Activated naive CD4-positive, alpha-beta T cell treated with anti-CD3 and anti-CD28 coated beads, Interleukin-2, amount 50 U/mL, for 72 hours (primary cell): ENCODE measurements at places on chromosomes 2 and 18.

- DNase-seq, result no peak
These were observed 278.3 kb downstream of the RBM43 start for GRCh38 chr2:150983314-150983897.

- no peak for DNase-seq
These were observed 1293.6 kb upstream of the ZEB2 start for GRCh38 chr2:145813481-145813880.

DNA sequence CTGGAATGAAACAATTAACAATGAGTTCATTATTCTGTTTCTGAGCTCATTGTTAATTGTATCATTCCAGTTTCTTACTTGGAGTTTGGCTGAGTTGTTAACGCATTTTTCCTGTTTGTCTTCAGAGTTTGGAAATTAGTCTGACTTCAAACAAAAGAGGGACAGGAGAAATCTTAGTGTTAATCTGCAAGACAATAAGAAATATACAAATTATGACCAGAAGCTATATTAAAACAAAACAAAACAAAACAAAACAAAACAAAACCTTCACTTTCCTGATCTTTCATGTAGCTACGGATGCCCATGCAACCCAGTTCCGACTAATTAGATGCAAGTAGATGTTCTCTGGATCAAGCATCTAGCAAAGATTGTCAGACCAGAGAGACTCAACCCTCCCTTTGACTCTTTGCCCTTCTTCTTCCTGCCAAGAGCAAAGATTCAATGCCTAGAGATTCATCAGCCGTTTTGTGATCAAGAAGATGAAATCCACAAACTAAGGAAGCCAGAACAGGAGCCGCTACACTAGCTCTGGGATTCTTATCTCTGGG, 686.2 kb upstream of the FSHR start:
- DNase-seq, result no peak

DNA sequence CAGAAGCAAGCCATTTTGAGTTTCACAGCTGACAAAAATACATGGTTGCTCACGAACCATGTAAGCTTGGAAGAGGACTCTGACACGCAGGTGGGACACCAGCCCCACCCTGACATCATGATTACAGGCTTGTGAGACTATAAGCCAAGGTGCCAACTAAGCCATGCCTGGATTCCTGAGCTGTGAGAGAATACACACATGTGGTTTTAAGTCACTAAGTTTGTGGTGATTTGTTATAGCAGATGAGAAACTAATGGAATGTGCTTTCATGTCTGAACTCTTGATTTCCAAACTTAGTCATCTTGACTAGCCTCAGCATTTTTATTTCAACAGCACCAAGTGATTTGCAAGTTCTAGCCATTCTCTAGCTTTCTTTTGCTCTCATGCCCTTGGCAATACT, 676.1 kb upstream of the CELF4 start:
- no peak for DNase-seq

DNA sequence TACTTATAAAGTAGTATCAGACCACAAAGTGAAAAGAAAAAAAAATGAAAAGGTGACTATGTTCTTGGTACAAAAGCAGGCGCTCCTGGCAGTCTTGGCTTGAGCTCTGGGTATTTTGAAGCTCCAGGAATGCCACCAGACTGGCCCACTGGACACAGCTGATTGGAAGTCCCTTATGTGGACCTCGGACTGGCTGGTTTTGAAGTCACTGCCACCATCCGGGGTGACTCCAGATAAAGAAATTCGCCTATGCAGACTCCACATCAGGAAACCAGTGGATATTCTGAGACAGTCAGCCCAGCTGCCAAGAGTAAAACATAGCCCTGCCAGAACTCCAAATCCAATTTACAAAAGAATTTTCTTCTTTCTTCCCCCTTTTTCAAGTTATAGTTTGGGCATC, 28.0 kb downstream of the ACKR3 start:
- no peak for DNase-seq

DNA sequence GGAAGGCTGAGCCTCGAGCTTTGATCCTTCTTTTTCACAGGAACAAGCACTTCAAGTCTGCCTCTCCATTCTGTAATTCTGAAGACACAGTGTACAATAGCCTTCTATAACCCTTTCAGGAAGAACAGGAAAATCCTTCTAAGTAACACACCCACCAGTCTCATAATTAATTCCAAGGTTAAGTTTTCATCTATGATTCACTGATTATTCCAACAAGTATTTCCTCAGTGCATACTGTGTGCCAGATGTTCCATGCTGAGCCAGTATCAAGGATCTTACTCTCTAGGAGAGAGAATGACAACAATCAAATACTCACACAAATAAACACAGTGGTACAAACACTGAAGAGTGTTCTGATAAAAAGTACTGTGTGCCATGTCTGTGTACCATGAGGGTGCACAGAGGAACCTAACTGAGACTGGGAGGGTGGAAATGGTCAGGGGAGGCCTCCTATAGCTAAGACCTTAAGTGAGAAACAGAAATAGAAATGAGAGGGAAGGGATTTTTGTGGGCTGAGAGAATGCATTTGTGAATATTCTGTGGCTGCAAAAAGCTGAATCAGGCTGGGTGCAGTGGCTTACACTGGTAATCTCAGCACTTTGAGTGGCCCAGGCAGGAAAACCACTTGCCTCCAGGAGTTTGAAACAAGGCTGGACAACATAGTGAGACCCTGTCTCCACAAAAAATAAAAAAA, 7.3 kb upstream of the MTLN start:
- DNase-seq, result no peak

- no peak for DNase-seq
These were observed 47.7 kb upstream of the PLA2R1 start for GRCh38 chr2:160109939-160110673.

DNA sequence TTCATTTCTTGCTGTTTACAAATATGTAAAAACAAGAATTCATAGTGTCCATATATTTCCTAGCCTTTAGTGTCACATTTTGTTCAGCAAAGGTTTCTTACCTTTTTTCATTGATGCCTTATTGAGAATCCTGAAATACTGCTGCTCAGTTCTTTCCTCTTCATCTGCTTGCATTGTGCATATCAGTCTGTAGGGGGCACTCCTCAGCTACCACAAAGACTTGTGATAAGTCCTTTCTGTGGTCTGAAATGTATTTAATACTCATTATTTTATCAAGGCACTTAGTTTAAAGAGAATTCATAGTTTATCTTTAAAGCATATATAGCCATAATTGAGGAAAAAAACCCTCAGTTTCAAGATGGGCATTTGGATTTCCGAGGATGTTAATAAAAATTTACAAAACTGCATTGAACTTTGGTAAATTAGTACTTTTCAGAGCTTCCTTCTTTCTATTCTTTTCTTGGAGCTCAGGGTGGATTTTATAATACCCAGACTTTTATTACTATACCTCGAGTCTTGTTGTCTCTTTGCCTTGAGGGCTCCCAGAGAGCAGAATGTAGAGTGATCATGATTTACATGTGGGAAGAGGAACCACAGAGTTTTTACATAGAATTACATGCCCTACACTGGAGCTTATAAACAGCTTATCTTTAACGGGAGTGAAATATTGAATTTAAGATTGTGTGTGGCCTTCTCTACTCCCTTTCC, 570.1 kb downstream of the PLCL1 start:
- DNase-seq, result no peak

GRCh38 chr18:63207835-63208234, 111.7 kb downstream of the BCL2 start:
- DNase-seq, result no peak

GRCh38 chr18:56569416-56569815, 69.0 kb downstream of the TXNL1 start:
- DNase-seq, result no peak

DNA sequence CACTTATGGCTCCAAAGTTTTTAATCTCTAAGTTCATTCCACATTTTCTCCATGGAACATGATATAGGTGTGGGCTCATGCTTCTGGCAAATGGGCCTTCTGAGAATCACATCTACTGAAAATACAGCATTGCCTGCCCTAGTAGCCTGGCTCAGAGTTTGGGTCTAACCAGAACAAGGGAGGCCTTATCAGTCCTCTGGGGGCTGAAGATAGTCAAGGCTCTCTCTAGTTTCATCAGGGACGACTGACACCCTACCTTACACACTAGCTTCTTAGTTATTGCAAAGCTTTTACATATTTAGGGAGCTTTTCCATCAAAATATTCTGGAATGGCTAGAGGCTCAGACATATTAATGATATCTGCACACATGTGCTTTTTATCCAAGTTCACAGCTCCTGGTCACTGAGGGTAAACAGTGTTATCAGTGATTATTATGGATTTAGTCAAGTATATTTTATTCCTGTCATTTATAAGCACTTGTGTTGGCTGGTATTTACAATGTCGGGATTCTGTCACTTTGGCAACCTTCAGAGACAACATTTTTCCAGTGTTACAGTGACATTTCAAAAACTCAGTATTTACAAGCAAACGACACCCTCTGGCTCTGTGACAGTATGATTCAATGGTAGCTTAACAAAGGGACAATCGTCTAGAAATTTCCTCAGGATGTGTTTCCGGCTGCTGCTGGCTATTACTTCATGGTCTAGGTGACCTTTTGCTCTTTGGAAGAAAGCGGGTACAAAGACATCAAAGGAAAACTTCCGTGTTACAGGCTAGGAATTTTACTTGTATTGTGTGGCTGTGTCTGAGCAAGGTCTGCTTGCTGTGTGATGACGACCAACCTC, 200.6 kb downstream of the TCF4 start:
- no peak for DNase-seq

DNA sequence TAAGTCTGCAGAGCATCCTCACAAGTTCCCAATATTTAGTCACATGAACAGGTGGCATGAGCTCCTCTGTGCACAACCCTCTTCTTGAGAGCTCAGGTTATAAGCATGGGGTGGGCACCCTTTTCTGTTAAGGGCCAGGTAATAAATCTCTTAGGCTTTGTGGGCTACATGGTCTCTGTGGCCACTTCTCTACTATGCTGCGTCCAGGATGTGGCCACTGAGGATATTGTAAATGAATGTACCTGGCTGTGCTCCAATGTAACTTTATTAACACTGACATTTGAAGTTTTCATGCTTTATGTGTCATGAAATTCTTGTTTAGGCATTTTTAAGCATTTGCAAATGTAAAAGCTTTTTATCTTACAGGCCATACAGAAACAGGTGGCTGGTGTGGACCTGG, 116.8 kb upstream of the ST6GAL2 start:
- no peak for DNase-seq

DNA sequence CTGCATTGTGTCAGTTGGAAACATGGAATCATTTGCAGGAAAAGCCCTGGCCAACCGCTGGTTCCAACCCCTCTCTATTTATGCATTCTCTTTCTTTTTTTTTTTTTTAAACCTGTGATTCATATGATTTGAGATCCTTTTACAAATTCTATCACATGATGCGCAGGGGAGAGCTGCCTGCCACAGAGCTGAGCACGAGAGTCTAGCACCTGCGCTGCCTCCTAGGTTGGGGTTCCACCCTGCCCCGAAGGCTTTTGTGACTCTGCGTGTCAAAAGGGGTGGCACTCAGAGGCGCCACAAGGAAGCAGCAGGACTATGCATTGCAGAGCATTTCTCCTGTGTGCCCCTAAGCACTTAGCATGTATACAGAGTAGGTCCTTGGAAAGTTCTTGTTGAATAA, 17.3 kb upstream of the ESPNL start:
- no peak for DNase-seq

DNA sequence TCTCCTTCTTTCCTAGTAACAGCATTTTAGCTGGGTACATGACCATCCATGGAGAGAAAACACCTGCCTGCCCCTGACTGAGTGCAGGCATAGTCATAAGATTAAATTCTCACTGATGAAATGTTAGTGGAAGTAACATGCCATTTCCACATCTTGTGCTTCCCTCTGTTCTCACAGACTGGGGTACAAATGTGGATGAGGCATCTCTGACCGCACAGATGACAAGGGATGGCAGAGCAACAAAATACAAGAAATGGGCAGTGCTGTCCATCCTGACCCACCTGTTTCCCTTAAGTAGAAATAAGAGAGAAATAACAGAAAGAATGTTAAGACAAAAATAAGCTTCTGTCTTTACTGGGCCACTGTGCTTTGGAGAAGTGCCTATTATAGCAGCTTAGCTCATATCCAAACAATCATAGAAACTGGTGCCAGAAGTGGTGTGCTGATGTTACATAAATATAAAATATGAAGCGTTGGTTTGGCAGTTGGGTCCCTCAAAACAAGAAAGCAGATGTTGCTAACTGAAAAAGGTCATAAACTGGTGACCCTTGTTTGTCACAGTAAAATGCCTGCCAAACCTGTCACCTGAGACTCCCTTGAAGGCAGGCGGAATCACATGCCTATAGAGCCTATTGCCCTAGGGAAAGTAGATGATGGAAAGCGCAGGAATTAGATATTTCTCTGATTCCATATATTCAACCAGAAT, 72.4 kb upstream of the CCDC150 start:
- no peak for DNase-seq

- no peak for DNase-seq
These were observed 41.0 kb downstream of the SLC66A3 start for GRCh38 chr2:11196246-11196645.

GRCh38 chr2:9115229-9115628, 91.4 kb upstream of the ASAP2 start:
- DNase-seq, result no peak

- no peak for DNase-seq
These were observed 204.7 kb downstream of the TGIF1 start for GRCh38 chr18:3654442-3655253.

DNA sequence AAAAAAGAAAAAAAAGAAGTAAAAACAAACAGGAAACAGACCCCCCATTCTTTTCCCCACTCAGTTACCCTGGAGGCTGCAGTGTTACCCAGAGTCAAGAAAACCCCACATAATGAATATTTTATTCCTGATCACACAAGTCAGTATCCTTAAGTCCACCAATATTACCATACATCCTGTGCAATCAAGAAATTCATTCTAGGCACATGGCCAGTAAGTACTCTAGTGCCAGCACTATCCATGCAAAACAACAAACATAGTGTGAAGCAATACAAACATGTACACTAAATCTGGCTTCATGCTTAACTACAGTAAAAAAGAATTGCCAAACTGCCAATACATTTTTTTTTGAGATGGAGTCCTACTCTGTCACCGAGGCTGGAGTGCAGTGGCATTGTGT, 111.6 kb downstream of the FAM168B start:
- no peak for DNase-seq

- no peak for DNase-seq
These were observed 94.9 kb downstream of the NFATC1 start for GRCh38 chr18:79490626-79491041.

GRCh38 chr2:26064846-26065245, 31.0 kb downstream of the RAB10 start:
- DNase-seq, result no peak

DNA sequence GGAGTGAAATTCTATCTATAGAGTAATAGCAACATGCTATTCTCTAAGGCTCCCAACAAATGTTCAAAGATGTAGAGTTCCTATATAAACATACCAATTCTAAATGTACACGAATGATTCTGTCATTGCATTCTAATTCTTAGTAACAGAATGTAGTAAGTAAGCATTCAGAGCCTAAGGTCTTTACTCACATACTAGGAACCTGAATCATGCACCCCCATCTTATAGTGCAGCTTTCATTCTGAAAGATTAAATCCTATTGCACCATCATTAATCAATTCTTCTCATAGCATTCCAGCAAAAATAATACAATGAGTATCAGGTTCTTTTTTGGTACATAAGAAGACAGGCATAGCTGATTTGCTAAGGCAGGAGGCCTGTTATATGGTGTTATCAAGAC, 230.0 kb downstream of the NCKAP5 start:
- DNase-seq, result no peak

GRCh38 chr2:176149481-176149938, 1.8 kb upstream of the HOXD4 start:
- no peak for DNase-seq
